Stimulated activated CD8-positive, alpha-beta memory T cell treated with anti-CD3 and anti-CD28 coated beads, Interleukin-12 subunit alpha, Interleukin-12 subunit beta, amount 100 ng/mL, for 4 hours (primary cell): ENCODE measurements at places on chromosomes 13 and 19.

DNA sequence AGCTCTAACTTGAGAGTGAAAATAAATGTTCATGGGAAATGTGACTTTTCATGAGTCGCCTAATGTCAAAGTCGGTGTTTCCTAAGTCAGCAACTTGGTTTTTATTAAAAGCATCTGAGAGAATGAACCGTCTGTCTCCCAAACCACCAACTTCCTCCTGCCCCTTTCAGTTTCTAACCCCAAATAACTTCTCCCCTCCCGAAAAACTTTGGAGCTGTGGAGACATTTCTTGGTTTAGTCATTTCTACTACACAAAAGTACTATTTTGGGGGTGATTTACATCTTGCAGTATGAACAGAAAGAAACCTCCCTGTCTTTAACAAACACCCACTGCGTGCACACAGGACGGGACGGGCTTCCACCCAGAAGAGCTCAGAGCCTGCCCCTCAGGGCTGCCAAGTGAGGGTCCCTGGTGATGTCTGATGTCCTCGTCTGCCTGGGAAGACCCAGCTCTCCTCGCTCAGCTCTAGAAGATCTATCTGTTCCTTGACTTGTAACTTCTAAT, 65.0 kb downstream of the RASA3 start:
- DNase-seq = no peak

DNA sequence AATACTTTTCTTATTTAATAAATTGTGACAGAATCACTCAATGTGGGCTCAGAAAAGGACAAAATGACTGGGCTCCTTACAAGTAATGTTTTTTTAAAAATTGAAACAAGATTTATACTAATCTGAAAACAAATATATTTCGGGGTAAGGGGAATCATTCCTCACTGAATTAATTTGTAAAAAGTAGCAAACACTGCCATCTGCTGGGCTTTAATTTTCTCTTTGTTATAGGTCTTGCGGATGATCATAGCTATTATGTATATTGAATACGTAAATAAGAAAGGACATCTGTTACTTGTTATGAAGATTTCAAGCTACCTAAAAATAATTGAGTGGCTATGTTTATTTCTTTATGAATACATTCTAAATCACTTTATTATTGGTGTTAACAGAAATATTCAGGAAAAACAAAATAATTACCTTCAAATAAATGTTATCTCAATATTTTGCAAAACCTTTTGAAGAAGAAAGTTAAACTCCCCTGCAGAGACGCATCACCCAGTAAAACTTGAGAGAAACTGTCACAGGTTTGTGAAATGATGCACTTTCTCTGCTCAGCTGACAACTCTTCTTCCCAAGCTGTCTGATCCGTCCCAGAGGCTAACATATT, 17.8 kb upstream of the ENOX1 start:
- DNase-seq = no peak

DNA sequence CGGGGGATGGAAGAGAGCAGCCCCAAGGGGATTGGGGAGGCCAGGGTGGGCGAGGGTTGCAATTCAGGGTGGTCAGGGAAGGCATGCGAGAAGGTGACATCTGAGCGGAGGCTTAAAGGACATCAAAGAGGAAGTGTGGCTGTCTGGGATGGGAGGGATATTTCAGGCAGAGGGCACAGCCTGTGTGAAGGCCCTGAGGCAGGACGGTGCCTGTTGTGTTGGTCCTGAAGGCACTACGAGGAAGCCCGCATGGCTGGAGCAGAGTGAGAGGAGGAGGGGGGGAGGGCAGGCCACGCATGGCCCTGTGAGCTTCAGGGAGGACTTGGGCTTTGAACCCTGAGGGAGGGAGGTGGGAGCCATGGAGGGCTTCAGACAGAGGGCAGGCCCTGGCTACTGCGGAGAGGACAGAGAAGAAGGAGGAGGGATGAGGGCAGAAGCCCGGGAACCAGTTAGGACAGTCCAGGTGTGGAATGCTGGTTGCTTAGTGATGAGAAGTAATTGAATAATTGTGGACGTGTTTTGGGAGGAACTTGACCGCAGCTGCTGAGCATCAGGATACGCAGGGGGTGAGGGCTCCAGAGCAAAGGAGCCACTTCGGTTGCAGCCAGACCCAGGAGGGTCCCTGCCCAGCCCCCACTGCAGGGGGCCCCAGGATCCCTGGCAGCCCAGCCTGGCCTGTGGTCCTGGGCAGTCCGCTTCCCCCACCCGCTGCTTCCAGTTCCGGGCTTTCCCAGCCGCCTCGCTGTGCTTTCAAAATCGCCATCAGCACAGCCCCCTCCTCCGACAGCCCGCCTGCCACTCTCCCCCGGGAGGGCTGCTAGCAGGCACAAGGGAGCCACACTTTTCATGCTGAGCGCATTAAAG, 6.2 kb downstream of the TLE6 start:
- DNase-seq = no peak

DNA sequence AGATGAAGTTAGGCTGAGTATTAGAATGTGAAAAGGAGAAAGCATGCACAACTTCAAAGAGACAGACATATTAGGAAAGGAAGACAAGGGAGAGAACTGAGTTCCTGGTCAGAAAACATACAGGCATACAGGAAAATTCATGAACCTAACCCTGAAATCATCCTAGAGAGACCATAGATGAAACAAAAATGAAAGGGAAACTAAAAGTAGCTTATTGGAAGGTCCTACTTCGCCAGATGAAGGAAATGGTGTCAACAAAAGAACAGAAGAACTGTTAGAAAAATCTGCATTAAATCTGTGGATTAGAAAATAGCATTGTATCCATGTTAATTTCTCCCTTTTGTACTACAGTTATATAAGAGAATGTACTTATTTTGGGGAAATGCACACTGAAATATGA, 169.0 kb upstream of the UFM1 start:
- no peak for DNase-seq

- DNase-seq = no peak
Observed at GRCh38 chr19:492091-492531, 4.2 kb upstream of the MADCAM1 start.

GRCh38 chr13:40552895-40553294, 113.5 kb downstream of the FOXO1 start:
- no peak for DNase-seq

DNA sequence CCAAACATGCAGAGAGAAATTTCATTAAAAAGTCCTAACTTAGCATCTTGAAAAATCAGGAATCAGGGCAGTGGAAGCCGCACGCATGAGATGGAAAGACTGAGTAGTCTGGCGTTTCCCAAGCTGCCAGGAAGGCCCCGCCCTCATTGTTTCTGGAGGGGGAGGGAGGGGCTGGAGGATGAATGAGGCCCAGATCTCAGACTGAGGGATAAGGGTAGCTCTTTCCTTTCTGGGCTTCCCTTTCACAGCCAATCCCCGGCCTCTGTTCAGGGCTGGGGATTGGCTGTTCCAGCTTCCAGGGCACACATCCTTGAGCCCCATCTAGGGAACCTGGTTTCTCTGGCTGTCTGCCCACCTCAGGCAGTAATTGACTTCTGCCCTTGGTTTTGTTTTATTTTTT, 7.3 kb downstream of the C19orf53 start:
- DNase-seq = no peak
